Fibroblast of skin of left quadriceps (primary cell): ENCODE measurements at places on chromosomes 7 and 10.

GRCh38 chr7:141511316-141511675 is 39.9 kb upstream of the AGK start:
- no peak for DNase-seq

DNA sequence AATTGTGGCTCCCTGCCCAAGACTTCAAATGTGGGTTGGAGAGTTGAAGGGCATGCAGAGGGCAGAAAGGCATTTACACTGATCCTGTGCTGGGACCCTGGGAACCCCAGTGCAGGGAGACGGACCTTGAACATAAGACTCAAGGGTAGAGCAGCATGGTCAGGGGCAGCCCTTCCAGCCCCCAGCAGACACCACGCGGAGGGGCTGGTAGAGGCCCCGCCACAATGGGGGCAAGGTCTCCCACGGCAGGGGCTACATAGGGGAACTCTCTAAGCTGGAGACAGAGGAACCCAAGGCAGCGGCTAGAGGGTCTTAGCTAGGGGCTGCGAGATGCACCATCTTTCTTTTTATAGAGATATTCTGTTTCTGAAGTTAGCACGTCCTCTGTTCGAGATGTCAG is 45.2 kb upstream of the EBF3 start:
- DNase-seq = no peak

DNA sequence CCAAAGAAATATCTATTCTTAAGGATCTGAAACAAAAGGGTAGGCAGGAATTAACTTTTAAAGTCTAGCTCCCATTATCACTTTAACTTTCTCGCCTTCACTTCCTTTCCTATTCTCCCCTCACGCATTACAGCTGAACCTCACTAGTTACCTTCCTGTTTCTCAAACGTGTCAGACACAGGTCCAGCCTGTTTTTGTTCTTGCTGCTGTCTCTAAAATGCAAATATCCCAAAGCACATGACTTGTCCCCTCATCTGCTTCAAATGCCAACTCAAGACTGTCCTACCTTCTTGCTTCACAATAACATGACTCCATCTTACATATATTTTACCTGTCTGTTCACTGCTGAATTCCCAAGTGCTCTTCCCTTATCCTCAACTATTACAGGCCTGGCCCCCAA is 17.6 kb downstream of the ZDHHC6 start:
- no peak for DNase-seq

DNA sequence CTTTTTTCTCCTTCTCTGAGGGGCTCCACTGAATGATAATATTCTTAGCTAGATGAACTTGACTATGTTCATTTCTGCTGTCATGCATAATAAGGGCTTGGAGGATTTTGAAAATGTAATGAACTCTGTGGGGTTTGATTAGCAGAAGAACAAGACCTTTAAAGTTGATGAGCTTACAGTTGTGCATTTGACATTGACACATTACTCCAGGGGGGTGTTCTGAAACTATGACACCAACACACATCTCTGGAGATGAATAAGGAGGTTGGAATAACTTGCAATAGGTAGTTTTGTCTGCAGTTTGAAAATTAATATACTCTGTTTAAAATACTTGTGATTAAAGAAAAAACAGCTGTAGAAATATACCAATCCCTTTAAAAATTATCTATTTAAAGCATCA is 80.3 kb downstream of the ANK3 start:
- DNase-seq = no peak

DNA sequence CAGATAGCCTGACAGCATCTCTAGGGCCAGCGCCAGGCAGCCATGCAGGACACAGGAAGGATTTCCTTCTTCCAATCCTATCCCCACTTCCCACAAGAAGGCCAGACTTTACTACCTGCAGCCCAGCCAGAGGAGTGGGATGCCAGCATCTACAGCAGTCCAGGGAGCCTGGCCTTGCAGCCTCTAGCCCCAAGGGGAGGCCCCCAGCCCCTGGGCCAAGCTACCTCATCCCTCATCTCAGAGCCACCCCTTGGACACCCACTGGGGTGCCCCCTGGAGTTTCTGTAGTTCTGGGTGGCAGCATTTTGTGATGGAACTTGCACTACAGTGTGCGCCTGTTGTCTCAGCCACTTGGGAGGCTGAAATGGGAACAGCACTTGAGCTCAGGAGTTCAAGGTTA is 170.8 kb upstream of the PODXL start:
- DNase-seq = no peak

DNA sequence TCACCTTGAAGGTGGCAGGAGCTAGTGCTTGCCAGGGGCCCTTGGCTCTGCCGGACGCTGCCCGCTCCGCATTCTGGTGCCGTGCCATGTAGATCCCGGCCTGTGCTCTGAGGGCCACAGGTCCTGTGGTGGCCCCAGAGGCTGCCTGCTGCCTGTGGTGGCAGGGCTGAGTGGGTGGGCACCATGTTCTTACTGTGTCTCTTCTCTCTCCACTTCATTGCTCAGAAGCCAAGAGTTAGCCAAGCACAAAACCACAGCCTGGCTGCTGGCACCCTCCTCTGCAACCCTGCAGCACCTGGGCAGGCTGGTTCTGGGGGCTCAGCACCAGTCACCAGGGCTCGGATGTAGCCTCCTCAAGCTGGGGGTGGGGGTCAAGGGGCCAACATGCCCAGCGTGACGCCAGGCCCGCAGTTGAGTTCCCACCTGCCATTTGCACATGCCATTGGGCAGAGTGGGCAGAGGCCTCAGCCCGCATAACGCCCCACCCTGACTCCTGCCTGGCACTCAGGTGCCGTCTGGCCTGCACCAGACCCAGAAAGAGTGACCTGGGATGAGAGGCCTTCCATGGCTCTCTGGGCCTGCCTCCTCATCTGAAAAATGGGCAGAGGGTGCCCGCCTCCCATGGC is 16.3 kb downstream of the ZMIZ1 start:
- DNase-seq = no peak

DNA sequence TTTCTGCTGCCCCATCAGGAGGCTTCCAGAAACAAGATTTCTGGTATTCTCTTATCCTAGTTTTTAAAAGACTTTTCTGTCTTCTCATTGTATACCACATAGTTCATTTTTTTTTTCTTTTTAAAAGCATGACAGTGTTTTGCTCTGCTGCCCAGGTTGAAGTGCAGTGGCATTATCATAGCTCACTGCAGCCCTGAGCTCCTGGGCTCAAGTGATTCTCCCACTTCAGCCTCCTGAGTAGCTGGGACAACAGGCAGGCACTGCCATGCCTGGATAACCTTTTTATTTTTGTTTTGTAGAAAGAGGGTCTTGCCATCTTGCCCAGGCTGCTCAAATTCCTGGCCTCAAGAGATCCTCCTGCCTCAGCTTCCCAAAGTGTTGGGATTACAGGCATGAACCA is 757.6 kb downstream of the MAGI2 start:
- no peak for DNase-seq

- DNase-seq = peak; percentile 69
Observed at GRCh38 chr10:33963729-33964128, 629.3 kb upstream of the NRP1 start.

GRCh38 chr10:29411666-29412315 is 122.9 kb downstream of the LYZL1 start:
- DNase-seq = no peak

- DNase-seq = no peak
Observed at GRCh38 chr10:125799451-125800182, 23.4 kb downstream of the UROS start.

- no peak for DNase-seq
Observed at GRCh38 chr10:84876116-84876999, 548.0 kb downstream of the CCSER2 start.

- DNase-seq = no peak
Observed at GRCh38 chr7:143406002-143406357, 2.7 kb downstream of the EPHA1 start.

- no peak for DNase-seq
Observed at GRCh38 chr7:4074407-4074806, 607.7 kb upstream of the FOXK1 start.

GRCh38 chr7:107332488-107333269 is 137.2 kb upstream of the GPR22 start:
- no peak for DNase-seq
